ENCODE measurements at places on chromosomes 16 and 17. TPM values are rescaled to one million over a fixed set of nuclear protein-coding genes. Genes with fewer than 3 reads are reported as not detected.

GRCh38 chr17:76735006-76735405 lies 2.1 kb downstream of the SRSF2 start:
- H3K27ac ChIP-seq: peak overlapping the region; percentile 88
- peak overlapping the region; percentile 97 for H3K4me3 ChIP-seq
- H3K4me1 ChIP-seq: peaks cover 37% of the 10 kb centered on the region
- DNase-seq: no peak
- no peaks in the 10 kb centered on the region for H3K27me3 ChIP-seq

GRCh38 chr17:40348562-40349476 lies 15.7 kb downstream of the GJD3 start:
- DNase-seq: no peak
- H3K4me3 ChIP-seq: no peak overlapping the region
- H3K27me3 ChIP-seq: no peaks in the 10 kb centered on the region
- no peak overlapping the region for H3K27ac ChIP-seq

GRCh38 chr16:22161999-22162655 lies at the start of gene SDR42E2:
Gene SDR42E2 (plus strand): TSS chr16:22162506. CDS start chr16:22165583, 3,077 bp downstream.
- H3K4me3 ChIP-seq: no peak within 1 kb of the TSS
- H3K27ac ChIP-seq: no peak within 1 kb of the TSS
- peaks cover 20% of the 10 kb centered on the region for H3K27me3 ChIP-seq
- H3K4me1 ChIP-seq: no peaks in the 10 kb centered on the region
- DNase-seq: no peak

Gene PLXDC1
- total RNA-seq: 1.0 TPM

Gene ADAMTS18
- not detected for total RNA-seq

- H3K36me3 ChIP-seq: no peaks in the 10 kb centered on the region
- no peaks in the 10 kb centered on the region for H3K27me3 ChIP-seq
- H3K27ac ChIP-seq: no peak overlapping the region
Measured at GRCh38 chr17:9237053-9237410, 215.7 kb downstream of the NTN1 start.

GRCh38 chr16:2388875-2389433 lies 40.3 kb upstream of the CCNF start:
- peaks cover 4% of the 10 kb centered on the region for H3K4me1 ChIP-seq
- peaks cover 6% of the 10 kb centered on the region for H3K27me3 ChIP-seq
- H3K36me3 ChIP-seq: no peaks in the 10 kb centered on the region
- no peak overlapping the region for H3K4me3 ChIP-seq

GRCh38 chr17:3681057-3681456 lies 12.4 kb downstream of the EMC6 start:
- H3K27ac ChIP-seq: no peak overlapping the region
- DNase-seq: no peak
- no peak overlapping the region for H3K4me3 ChIP-seq
- H3K36me3 ChIP-seq: peaks cover 57% of the 10 kb centered on the region
- peaks cover 6% of the 10 kb centered on the region for H3K4me1 ChIP-seq
- no peaks in the 10 kb centered on the region for H3K27me3 ChIP-seq

DNA sequence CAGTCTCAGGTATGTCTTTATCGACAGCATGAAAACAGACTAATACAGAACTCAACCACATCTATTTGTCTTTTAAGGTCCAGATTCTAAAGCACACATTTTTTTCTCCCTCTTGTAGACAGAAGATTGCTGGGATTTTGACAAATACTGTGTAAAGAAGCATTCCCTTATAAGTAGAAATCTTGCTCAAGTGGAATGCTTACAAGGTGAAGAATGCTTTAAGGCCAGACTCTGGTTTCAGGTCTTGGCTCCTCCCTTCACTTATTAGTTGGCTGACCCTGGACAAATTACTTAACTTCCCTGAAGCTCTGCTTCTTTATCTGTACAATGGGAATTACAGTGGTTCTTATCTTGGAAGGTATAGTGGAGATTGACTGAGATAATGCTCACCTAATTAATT lies 242.3 kb upstream of the IRX5 start:
- H3K27ac ChIP-seq: no peak overlapping the region
- no peaks in the 10 kb centered on the region for H3K27me3 ChIP-seq
- H3K4me1 ChIP-seq: no peaks in the 10 kb centered on the region
- DNase-seq: no peak
- H3K4me3 ChIP-seq: no peak overlapping the region

Gene TSC2
- 89.7 TPM for total RNA-seq

GRCh38 chr16:69105501-69106361 lies at the start of gene HAS3:
Gene HAS3 (plus strand): TSS chr16:69105653. CDS start chr16:69109396, 3,743 bp downstream.
- H3K4me1 ChIP-seq: peaks cover 6% of the 10 kb centered on the region
- no peak within 1 kb of the TSS for H3K27ac ChIP-seq
- peaks cover 3% of the 10 kb centered on the region for H3K36me3 ChIP-seq
- peak; percentile 30 for DNase-seq

Gene PRAC1
- not detected for total RNA-seq

DNA sequence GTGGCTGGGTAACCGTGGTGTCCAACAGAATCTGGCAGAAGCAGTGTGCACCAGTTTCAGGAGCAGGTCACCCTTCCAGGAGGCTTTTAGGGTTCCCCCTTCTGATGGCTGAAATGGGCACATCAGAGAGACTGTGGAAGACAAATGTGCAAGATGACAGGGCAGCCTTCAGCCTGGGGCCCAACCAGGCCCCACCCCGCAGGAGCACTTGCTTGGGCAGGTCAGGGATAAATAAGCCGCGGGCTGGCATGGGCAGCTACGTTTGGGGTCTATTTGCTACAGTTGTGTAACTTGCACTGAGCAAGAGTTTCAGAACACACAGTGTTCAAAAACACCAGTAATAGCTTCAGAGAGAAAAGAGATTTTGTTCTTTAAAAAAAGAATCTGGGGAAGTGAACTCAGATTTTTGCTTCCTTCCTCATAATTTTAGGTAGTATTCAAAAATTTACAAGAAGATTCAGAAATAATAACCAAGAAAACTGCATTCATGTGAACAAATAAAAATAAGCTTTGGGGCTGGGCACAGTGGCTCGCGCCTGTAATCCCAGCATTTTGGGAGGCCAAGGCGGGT lies 44.9 kb upstream of the BAHCC1 start:
- H3K4me3 ChIP-seq: no peak overlapping the region
- H3K4me1 ChIP-seq: peaks cover 7% of the 10 kb centered on the region
- no peaks in the 10 kb centered on the region for H3K36me3 ChIP-seq
- H3K27ac ChIP-seq: no peak overlapping the region
- peaks cover 18% of the 10 kb centered on the region for H3K27me3 ChIP-seq

GRCh38 chr16:51556694-51557340 lies 405.7 kb upstream of the SALL1 start:
- no peak for DNase-seq
- H3K4me1 ChIP-seq: no peaks in the 10 kb centered on the region
- no peaks in the 10 kb centered on the region for H3K36me3 ChIP-seq
- H3K27ac ChIP-seq: no peak overlapping the region
- H3K27me3 ChIP-seq: no peaks in the 10 kb centered on the region
- no peak overlapping the region for H3K4me3 ChIP-seq

DNA sequence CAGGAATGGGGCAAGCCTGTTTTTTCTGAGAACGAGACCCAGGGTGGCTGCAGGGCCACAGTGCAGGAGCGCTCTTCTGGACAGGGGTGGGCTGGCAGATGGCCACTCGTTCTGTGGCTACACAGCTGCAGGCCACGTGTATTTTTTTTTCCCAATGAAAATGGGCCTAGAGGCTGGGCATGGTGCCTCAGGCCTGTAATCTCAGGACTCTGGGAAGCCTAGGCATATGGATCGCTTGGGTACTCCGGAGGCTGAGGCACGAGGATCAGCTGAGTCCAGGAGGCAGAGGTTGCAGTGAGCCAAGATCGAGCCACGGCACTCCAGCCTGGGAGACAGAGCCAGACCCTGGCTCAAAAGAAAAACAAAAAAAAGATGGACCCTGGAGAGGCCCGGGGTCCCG lies 6.8 kb downstream of the UNKL start:
- no peak for DNase-seq
- H3K27me3 ChIP-seq: no peaks in the 10 kb centered on the region
- peaks cover 17% of the 10 kb centered on the region for H3K36me3 ChIP-seq
- peak overlapping the region; percentile 47 for H3K4me3 ChIP-seq
- H3K27ac ChIP-seq: peak overlapping the region; percentile 46
- peaks cover 2% of the 10 kb centered on the region for H3K4me1 ChIP-seq

- H3K36me3 ChIP-seq: no peaks in the 10 kb centered on the region
- DNase-seq: no peak
- H3K4me1 ChIP-seq: no peaks in the 10 kb centered on the region
- H3K4me3 ChIP-seq: no peak overlapping the region
- no peak overlapping the region for H3K27ac ChIP-seq
- H3K27me3 ChIP-seq: peaks cover 1% of the 10 kb centered on the region
Measured at GRCh38 chr17:8046929-8047768, 8.3 kb downstream of the ALOX15B start.

DNA sequence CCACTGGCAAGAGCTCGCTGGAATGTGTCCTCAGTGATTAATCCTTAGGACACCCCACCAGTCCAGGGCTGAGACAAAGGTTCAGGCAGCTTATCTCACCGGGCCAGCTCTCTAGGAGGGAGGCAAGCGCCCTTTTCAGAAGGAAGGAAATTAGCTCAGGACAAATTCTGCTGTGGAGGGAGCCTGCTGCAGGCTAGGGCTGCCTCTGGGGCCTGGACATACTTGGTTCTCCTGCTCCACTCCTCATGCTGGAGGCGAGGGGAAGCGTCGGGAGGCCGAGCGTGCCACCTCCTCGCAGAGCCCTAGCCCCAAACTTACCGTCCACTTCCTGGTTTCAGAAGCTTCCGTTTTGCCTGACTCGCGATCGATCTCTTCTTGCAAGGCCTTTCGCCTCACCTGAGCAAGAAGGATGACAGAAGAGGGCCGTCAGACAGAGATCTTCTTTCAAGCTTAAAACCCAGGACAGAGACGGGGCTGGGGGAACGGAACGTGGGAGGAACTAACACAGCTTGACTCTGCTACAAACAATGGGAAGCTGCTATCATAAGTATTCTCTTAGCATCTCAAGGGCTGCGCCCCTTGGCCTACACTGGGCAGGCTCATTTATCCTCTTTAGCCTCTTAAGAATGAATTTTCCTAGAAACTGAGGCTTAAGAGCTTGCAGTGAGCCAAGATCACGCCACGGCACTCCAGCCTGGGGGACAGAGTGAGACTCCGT lies 7.7 kb downstream of the KNOP1 start:
- H3K27me3 ChIP-seq: no peaks in the 10 kb centered on the region
- H3K27ac ChIP-seq: no peak overlapping the region
- no peaks in the 10 kb centered on the region for H3K4me1 ChIP-seq
- H3K36me3 ChIP-seq: peaks cover 45% of the 10 kb centered on the region
- H3K4me3 ChIP-seq: no peak overlapping the region
- no peak for DNase-seq

DNA sequence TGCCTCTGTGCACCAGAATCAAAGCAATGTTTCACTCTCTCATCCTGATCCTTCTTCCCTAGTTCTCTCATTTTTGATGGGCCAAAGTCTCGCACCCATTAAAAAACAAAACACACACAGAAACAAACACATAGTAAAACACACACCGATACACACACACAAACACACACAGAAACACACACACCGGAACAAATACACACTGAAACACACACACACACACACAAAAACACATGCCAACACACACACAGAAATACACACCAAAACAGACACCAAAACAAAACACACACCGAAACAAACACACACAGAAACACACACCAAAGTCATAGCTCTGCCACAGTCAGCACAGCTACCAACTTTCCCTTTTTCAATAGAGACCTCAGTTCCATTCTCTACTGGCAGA lies 8.6 kb downstream of the HSPB9 start:
- no peak overlapping the region for H3K4me3 ChIP-seq
- H3K27me3 ChIP-seq: no peaks in the 10 kb centered on the region
- DNase-seq: no peak
- peaks cover 53% of the 10 kb centered on the region for H3K36me3 ChIP-seq

GRCh38 chr17:4364622-4365041 lies 1.8 kb downstream of the UBE2G1 start:
- H3K27ac ChIP-seq: peak overlapping the region; percentile 94
- H3K4me3 ChIP-seq: peak overlapping the region; percentile 93
- peaks cover 29% of the 10 kb centered on the region for H3K36me3 ChIP-seq
- DNase-seq: no peak

Gene ARL17B
- 15.6 TPM for total RNA-seq

All from activated T-helper 2 cell treated with anti-CD3 and anti-CD28 coated beads, Interferon-gamma antibody, Interleukin-2, Interleukin-4, amounts not matched to agents 10 μg/mL and 5 μg/mL and 100 μg/mL, durations not matched to agents 14 hours and 24 hours and 36 hours (primary cell).